Kidney epithelial cell (primary cell): ENCODE measurements at places on chromosomes 4 and X.

DNA sequence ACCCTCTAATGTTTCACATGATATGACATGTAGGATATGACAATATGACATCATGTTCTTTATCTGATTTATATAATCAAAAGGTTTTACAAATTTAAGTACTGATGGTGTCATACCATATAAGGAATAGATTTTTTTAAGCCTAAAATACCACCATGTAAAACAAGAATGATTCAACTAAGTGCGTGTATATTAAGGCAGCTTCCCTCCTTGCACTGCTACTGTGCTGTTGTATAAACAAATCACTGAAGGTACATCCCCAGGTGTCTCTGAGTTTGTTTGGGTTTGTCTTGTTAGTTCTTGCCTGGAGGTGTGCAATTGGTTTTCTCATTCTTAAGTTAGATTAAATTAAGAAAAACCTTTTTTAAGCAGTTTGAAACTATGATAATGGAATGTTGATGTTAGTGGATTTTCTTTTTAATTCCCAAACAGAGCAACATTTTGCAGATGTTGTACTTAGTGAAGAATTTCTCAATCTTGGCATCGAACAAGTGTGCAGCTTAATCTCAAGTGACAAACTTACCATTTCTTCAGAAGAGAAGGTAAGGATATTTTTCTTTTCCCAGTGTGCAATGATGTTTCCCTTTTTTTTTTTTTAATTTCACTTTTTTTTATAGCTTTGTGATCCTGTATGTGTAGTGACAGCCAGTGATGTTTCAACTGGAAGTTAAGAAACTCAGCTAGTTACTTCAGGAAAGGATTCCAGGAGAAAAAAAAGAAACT, 33.4 kb upstream of the MSMO1 start:
- no peak for DNase-seq

GRCh38 chr4:81723019-81723884, 251.5 kb upstream of the RASGEF1B start:
- DNase-seq, result no peak

DNA sequence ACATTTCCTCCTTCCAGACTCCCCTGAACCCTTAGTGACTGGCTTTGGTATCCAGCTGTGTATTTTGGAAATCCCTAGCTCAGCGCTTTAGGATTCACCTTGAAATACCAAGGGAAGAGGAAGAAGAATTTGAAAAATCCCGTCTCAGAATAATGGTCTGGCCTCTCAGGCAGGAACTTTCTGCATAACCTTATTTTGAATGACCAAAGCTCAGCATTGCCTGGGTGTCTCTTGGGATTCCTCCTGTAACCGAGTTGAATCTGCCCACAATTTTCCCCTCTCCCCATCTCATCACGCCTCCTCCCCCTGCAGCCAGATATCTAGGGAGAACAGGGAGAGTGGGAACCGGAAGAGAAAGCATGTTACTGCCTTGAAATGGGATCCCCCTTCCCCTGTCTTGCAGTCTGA, 116.2 kb downstream of the SMIM20 start:
- no peak for DNase-seq

DNA sequence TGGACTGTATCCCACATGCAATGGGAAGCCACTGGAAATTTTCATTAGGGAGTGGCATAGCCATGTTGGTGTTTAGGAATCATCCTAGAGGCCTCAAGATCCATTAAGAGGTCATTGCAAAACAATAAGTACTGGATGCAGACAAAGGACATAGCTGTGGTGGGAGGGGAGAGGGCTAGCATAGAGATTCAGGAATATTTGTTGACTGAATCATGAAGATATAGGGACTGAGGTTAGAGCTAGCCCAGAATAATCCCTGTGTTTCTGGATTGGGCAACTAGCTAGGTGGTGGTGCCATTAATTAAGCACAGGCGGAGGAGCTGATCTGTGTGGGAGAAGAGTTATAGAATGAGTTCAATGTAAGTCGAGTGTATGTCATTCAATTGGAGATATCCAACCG, 135.0 kb downstream of the RAB28 start:
- no peak for DNase-seq

- no peak for DNase-seq
Observed at GRCh38 chrX:47226071-47226470, 6.7 kb upstream of the USP11 start.
